ENCODE measurements at places on chromosomes 3 and 15.
A peak's percentile ranks its signal among the peaks of the same experiment; 100 is the strongest.

GRCh38 chr15:83207660-83208366 is at the start of gene HDGFL3:
TSS of gene HDGFL3 (minus strand) at chr15:83207823. CDS start at chr15:83207414, 409 bp downstream.
- peak; percentile 67 for DNase-seq

DNA sequence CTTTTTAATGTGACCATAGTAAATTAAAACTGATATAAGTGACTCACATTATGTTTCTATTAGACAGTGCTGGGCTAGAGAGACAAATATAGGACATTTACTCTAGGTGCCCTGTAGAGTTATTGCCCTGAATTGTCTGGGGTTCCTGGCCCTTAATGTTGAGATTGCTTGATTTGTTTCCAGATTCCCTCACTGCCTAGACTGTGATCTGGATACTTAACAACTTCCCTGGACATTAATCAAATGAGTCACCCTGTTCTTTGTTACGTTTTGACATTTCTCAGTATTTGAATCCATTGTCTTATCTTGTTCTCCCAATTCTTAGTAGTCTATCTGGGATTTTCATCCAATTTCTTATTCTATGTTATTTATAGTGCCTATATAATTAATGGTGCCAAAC is 65.8 kb downstream of the DTWD1 start:
- DNase-seq, result no peak

- DNase-seq, result no peak
These were observed 283.9 kb upstream of the LYSMD4 start for GRCh38 chr15:100017140-100017539.

GRCh38 chr3:23867400-23867799 is 49.4 kb downstream of the NKIRAS1 start:
- DNase-seq, result no peak

DNA sequence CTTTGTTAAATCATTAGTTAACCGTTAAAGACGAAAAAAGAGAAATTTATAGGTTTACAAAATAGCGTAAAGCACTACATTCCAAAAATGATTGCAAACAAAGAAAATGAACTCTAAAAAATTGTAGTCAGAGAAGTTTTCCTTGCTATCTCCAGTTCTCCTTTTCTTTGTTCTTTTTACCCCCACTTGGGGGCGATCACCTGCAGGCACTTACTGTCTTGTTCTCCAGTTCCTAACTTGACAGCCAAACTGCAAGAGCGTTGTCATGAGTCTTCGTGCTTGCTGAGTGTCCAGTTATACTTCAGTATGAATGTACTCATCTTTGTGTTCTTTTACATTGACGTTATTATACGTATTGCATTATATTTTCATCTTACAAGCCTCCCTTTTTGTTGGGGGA is 54.5 kb downstream of the CHD2 start:
- DNase-seq, result no peak

GRCh38 chr3:124588036-124588435 is 142.2 kb upstream of the UMPS start:
- DNase-seq, result no peak
